Activated B cell treated with CpG ODN at 0.5 μM for 24 hours (primary cell): ENCODE measurements at places on chromosomes 6 and 20.

DNA sequence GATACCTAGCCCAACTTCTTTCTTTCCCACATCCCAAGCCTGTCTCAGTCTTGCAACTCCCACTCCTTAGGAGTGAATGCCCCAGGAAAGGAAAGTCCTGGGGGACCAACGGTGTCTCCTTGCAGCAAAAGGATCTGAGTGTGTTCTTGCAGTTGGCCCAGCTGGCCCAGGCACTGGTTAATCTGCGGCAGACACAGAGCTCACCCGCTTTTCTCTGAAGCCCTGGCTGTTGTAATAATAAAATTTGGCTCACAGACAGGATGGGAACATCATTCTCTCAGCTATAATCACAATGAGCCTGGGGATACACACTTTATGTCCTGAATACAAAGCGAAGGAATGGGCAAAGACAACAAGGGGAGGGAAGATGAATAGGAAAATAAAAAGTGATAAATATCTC is 287.0 kb upstream of the PRND start:
- no peak for DNase-seq

GRCh38 chr6:130593948-130594347 is 228.1 kb downstream of the TMEM200A start:
- no peak for DNase-seq

DNA sequence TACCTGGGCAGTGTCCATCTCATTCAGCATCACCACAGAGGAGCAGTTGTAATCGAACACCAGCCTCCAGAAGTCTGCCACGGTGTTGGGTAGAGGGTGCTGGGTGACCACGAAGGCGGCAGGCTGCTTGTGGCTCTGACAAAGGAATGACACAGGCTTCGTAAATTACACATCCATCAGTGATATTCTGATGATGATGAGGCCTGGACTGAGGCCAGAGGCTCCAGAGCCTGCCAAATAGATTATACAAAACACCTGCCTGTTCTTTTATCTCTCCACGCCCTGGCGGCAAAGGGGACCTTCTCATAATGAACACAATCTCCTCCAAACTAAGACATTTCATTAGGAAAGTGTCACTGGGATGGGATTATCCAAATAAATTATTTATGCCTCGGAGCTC is 480.2 kb upstream of the CHD6 start:
- no peak for DNase-seq

GRCh38 chr6:5083813-5084359 is 1.3 kb upstream of the PPP1R3G start:
- DNase-seq = no peak

- no peak for DNase-seq
These were observed 250.9 kb downstream of the HIVEP2 start for GRCh38 chr6:142694054-142694453.
